Amniotic stem cell (primary cell): ENCODE measurements at places on chromosomes 13 and 19.

GRCh38 chr19:31629579-31630363, 280.5 kb upstream of the TSHZ3 start:
- no peak for DNase-seq

- no peak for DNase-seq
These were observed 11.0 kb upstream of the ZNF573 start for GRCh38 chr19:37790244-37790925.

- DNase-seq, result no peak
These were observed 15.6 kb upstream of the DCUN1D2 start for GRCh38 chr13:113506025-113506685.

DNA sequence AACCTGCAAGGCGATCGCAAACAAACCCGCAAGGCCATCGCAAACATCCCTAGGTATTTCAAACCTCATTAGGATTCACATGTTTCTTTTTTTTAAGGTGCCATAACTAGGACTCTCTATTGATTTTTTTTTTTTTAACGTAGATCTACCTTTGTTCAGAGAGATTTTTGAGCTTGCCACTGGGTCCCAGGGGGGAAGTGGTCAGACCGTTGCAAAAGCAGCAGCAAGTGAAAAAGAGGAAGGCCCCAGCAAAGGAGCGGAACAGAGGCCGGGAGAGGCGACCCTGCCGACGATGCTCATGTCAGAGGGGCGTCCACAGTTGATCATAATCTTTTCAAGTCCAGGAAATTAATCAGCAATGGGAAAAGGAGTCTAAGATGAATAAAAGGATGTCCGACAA, 32.7 kb upstream of the FLT1 start:
- no peak for DNase-seq

GRCh38 chr13:42405665-42406390, 133.9 kb downstream of the AKAP11 start:
- DNase-seq, result peak; percentile 31

DNA sequence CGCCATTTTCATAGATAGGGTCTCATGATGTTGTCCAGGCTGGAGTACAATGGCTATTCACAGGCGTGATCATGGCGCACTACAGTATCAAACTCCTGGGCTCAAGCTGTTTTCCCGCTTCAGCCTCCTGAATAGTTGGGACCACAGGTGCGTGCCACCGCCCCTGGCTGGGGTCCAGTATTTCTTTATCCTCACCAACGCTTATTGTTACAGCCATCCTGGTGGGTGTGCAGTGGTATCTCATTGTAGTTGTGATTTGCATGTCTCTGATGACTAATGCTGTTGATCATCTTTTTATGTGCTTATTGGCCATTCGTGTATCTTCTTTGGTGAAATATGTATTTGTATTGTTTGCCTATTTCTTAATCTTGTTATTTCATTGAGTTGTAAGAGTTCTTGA, 49.0 kb downstream of the SIPA1L3 start:
- DNase-seq, result no peak

- DNase-seq, result no peak
These were observed 27.0 kb downstream of the FPR3 start for GRCh38 chr19:51821921-51822320.

- no peak for DNase-seq
These were observed 675 bp downstream of the PEG3 start for GRCh38 chr19:56839652-56840450.

- no peak for DNase-seq
These were observed 888.5 kb downstream of the UQCRFS1 start for GRCh38 chr19:28324275-28325060.

GRCh38 chr13:79226250-79226649, 179.8 kb downstream of the RBM26 start:
- DNase-seq, result no peak

DNA sequence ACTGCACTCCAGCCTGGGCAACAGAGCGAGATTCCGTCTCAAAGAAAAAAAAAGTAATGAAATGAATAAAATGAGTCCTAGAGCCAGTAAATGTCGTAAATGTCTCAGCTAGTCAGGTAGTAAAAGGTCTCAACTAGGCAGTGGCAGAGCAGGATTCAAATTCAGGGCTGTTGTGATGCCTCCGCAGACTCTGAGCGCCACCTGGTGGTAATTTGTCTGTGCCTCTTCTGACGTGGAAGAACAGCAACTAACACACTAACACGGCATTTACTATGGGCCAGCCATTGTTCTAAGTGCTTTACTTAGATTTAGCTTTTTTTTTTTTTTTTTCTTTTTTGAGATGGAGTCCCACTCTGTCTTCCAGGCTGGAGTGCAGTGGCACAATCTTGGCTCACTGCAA, 30.2 kb downstream of the CYP2F1 start:
- DNase-seq, result peak; percentile 36

DNA sequence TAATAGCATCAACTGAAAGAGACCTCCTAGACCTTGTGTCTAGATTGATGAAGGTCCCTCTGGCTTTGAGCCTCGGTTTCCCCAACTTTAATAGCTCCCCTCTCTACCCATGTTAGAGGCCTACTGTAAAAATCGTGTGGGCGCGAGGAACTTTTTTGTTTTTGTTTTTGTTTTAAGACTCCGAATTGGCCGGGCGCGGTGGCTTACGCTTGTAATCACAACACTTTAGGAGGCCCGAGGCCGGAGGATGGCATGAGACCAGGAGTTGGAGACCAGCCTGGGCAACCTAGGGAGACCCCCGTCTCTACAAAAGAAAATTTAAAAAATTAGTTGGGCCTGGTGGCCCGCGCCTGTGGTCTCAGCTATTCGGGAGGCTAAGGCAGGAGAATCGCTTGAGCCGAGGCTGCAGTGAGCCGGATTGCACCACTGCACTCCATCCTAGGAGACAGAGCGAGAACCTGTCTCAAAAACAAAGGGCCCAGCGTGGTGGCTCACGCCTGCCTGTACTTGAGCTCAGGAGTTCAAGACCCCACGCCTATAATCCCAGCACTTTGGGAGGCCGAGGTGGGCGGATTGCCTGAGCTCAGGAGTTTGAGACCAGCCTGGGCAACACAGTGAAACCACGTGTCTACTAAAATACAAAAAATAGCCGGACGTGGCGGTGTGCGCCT, 858 bp upstream of the PPP6R1 start:
- no peak for DNase-seq

DNA sequence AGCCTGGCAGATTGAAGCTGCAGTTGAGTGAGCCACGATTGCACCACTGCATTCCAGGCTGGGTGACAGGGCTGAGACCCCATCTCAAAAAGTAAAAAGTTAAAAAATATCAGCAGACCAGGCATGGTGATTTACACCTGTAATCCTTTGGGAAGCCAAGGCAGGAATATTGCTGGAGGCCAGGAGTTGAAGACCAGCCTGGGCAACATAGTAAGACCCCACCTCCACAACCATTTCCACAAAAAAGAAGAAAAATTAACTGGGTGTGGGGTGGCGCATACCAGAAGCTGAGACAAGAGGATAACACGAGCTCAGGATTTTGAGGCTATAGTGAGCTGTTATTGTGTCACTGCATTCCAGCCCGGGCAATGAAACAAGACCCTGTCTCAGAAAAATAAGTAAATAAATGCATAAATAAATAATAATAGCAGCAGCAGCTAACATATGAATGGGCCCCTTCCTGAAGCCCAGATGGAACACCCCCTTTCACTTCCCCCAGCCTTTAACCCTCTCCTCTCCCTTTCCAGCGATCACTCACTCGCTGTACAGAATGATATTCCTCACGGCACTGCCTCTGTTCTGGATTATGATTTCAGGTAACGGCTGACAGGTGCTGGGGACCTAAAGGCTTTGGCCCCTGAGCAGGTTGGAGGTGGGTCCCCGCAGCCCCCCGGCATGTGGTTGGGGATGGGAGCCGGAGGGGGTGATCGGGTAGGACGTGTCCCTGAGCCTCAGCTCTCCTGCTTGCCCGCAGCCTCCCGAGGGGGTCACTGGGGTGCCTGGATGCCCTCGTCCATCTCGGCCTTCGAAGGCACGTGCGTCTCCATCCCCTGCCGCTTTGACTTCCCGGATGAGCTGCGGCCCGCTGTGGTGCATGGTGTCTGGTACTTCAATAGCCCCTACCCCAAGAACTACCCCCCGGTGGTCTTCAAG, 3.2 kb downstream of the MAG start:
- no peak for DNase-seq

DNA sequence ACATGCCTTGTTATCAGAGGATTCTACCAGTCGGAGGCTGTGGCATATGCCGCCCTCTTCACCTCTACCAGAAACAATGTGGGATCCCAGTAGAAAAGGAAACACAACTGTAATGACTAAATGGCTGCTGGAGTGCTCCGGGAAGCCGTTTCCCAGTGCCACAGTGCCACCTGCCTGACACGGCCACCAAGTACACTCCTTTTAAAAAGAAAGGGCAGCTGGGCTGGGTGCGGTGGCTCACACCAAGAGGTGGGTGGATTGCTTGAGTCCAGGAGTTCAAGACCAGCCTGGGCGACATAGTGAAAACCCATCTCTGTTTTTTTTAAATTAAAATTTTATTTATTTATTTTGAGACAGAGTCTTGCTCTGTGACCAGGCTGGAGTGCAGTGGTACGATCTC, 67.3 kb downstream of the TRPM4 start:
- peak; percentile 16 for DNase-seq

- no peak for DNase-seq
These were observed 8.3 kb downstream of the LCP1 start for GRCh38 chr13:46173656-46174055.

DNA sequence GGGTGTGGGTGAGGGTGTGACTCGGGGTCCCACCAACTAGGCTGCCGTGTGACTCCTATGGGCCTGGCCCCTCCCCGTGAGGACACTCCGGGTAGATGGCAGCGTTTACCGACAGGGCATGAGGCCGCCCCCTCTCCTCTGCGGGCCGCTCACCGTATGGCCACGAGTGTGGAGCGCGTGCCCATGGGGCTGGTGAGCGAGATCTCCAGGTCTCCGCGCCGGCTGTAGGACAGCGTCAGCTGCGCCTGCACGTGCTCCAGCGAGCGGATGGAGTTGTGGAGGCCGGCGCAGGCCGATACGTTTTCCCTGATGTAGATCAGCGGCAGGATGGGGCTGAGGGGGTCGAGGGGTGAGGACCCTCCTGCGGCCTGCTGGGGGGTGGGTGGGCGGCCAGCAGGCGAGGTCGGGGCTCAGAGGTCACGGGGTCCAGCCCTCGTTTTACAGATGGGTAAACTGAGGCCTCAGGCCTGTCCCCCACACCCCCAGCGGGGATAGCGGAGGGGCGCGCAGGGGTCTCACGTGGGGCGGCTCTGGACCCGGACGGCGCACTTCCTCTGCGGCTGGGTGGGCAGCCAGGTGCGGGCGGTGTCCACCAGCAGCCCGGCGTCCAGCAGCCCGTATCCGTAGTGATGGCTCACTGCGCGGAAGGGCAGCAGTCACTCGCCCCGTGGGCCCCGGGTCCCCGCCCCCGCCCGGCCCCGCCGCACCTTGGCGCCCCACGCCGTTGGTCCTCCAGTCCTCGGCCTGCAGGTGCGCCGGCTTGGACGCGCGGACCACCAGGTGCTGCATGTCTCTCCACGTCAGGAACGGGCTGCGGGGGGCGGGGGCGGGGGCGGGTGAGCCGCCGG, 4.3 kb upstream of the C19orf25 start:
- DNase-seq, result no peak

DNA sequence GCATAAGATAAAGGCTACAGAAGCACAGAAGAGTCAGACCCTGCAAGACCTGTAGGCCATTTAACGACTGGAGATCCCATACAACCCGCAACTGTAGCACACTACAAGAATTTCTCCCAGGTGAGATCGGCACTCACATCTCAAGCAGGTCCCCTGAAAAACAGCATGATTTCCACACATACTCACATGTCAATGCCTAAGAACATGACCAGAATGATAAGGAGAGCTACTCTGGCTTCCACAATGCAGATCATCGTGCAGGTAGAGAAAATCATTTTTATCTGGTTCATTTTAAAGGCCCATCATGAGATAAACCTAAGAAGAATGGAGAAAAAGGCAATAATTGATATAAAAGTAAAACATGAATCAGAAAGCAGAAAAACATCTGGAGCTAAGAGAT, 17.5 kb upstream of the PEG3 start:
- no peak for DNase-seq

DNA sequence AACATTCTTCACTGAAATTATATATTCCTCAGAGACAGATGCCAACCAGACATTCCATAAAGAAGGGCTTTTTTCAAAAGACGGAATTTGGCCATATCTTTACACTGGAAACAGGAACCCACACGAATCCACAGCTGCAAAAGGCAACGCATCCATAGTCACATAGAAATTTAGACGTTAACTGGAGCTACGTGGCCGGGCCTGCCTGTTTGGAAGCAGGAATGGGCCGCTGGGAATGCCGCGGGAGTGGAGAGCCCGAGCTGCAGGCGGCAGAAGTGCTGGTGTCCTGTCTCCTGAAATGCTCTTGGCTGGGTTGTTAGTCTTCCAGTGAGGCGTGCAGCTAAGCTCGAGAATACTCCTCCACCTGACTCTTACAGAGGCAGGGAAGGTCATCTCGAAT, 122.2 kb downstream of the KL start:
- DNase-seq, result no peak

GRCh38 chr13:98214707-98215106, 37.6 kb upstream of the RNF113B start:
- DNase-seq, result no peak

DNA sequence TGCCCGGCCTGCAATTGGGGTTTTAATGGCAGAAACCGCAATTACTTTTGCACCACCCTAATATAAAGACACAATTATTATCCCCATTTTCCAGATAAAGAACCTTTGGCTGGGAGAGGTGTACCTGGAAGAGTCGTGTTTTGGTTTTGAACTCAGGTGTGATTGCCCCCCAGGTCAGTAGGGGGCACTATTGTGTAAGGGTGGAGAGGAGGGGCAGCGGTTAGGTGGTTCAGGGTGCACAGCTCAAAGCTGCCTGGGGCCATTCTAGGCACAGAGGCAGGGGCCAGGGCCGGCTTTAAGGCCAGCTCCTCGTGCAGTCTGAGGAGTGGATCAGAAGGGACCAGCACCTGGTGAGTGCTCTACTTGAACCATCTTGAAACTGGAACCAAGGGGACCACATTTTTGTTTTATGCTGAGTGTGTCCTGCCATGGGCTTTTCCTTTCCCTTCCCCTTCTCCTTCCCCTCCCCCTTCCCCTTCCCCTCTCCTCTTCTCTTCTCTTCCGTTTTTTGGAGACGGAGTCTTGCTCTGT, 5.8 kb upstream of the FCGRT start:
- no peak for DNase-seq

- no peak for DNase-seq
These were observed 6.6 kb upstream of the EID2 start for GRCh38 chr19:39546599-39546998.
